Lower leg skin (tissue), 4 donors: ENCODE measurements at places on chromosomes 7 and 10.

- DNase-seq, result no peak
These were observed 54.3 kb upstream of the CABCOCO1 start for GRCh38 chr10:61608255-61609033.

DNA sequence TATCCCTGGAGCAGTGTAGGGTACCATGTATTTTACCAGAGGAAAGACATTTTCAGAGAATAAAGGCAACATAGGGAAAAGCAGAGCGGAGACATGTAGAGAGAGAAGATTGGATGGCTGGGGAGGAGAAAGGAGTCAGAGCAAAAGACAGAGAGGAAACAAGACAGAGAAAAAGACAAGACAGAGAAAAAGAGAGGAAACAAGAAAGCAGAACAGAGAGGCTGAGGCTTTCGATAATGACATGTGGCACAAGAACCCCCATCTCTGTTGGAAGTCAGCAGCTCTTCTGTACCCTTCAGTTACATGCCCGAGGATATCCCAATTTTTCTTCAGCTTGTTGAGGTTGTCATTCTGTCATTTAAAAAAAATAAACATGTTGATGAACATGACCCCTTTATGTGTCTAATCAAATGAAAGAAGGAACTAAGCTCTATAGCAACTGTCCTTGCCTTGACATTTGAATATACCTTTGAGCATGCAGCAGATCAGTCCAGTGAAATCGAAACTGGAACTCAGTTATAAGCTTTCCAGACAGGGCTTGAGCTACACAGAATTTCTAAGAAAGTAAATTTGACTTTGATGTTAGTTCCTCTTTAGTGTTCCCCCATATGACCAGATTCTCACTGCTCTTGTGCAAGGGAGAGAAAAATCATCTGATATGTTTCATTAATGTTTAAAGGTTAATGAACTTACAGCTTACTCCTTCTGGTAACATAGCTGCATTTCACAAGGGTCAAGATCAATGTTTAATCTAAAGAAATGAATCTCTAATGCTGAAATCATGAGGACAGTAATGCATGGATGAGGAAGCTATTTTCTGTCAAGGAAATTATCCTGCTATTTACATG lies 75.1 kb upstream of the SP4 start:
- no peak for DNase-seq

GRCh38 chr7:86939197-86939814 lies 120.1 kb downstream of the ELAPOR2 start:
- no peak for DNase-seq

- no peak for DNase-seq
These were observed 1214.7 kb downstream of the SORCS3 start for GRCh38 chr10:105855791-105856190.

DNA sequence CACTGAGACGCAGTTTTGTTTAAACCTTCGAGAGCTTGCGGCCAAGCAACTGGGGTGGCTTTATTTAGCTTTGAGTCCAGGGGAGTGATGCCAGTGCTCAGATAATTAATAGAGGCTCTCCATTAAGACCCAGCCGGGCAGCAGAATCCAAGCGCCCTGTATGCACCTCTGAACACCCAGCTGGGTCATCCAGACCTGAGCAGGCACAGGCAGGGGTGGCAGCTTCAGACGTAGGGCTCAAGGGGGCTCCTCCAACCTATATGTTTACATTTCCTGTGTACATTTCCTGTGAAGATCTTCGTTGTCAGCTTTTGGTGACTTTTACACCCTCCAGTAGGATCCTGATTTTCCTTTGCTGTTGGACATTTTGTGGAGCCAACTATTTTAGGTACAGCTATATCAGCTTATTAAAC lies 719.5 kb downstream of the LRMDA start:
- DNase-seq, result no peak
